ENCODE measurements at places on chromosomes 4 and X.

GRCh38 chr4:33649471-33649870 is 2594.8 kb downstream of the ARAP2 start:
- DNase-seq, result no peak

DNA sequence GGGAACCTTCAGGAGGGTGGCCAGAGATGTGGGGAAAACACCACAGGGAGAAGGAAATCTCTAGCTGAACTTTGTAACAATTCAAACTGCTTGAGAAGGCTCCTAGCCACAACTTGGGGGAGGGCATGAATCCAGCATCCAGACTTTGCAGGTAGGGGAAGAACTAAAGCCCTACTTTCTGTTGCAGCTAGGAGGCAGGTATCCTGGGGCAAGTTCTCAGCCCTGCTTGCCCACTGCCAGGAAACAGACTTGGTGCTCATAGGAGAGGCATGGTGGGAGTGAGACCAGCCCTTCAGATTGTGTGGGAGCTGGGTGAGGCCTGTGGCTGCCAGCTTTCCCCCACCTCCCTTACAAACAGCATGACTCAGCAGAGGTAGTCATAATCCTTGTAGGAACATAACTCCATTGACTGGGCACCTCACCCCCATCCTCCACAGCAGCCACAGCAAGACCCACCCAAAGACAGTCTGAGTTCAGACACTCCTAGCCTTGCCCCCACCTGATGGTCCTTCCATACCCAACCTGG is 209.5 kb upstream of the CPEB2 start:
- DNase-seq, result no peak

GRCh38 chr4:47488706-47489105 is 3.6 kb downstream of the ATP10D start:
- DNase-seq, result no peak

DNA sequence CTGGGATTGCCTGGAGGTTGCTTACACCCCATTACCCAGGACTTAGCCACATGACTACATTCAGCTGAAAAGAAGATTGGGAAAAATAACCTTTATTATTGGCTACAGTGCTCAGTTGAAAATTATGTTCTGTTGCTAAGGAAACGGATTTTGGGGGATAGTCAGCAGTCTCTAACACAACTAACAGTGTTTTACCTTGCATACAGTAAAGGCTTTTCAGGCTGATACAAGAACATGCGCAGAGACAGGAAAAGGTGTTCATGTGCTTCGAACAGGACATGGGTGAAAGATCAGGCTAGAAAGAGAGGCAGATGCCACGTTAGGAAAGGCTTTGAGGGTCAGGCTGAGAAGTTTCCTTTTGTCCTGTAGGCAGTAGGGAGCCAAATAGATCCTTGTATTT is 14.8 kb upstream of the RHOH start:
- no peak for DNase-seq

DNA sequence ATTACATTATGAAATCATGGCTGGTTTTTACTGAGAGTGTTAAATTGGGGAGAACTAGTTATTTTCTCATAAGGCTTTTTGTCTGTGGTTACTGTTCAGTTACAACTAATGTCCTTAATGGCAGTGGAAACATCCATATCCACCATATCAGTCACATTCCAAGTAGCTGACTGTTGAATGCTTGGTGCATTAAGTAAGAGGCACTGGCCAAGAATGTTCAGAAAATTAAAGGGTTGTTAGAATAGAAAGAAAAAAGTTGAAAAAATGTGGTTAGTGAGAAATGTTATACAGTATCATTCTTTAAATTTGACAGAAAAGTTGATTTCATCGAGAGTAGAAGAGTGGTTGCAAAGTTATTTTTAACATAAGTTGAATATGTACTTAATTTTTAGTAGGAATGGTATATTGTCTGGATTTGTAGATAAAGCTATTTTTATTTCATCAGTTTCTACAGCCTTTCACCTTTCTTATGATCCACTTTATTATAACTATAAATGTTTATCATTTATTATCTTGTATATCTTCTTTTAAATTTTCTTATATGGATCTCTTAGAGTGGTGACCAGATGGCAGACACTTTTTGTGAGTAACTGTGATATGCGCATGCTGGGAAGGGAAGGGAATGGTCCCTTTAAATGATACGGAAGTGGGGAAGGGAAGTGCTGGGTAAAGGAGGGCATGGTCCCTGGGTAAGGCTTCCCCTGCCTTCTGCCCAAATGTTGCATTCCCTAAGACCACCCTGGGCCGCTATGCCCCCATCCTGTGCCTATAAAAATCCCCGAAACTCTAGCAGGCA is 2407.1 kb downstream of the ARAP2 start:
- no peak for DNase-seq

GRCh38 chr4:16617011-16617410 is 281.4 kb downstream of the LDB2 start:
- DNase-seq, result no peak

DNA sequence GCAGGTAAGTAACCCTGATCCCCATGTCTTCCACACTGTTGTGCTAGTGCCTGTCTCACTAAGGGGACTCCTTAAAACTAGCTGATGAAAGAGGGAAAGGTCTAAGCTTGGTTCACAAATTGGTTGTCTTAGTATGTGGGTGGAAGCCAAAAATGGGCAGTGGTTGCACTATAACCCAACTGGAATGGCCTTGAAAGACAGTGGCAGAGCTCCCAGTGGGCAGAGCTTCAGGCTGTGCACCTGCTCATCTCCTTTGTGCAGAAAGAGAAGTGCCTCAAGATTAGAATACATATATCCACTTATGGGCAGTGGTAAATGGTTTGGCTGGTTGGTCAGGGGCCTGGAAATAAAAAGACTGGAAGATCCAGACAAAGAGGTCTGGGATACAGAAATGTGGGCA is 7.2 kb downstream of the SYN1 start:
- DNase-seq, result no peak

GRCh38 chrX:128818690-128819089 is 704.6 kb downstream of the SMARCA1 start:
- DNase-seq, result no peak

GRCh38 chr4:26856906-26857277 is 3.7 kb upstream of the STIM2 start:
- DNase-seq, result no peak

- no peak for DNase-seq
These were observed 71.1 kb downstream of the HADH start for GRCh38 chr4:108060686-108061321.

- DNase-seq, result no peak
These were observed 151.0 kb downstream of the TMEM164 start for GRCh38 chrX:110153896-110154295.

- DNase-seq, result no peak
These were observed 28.7 kb downstream of the DOK7 start for GRCh38 chr4:3491681-3492405.

DNA sequence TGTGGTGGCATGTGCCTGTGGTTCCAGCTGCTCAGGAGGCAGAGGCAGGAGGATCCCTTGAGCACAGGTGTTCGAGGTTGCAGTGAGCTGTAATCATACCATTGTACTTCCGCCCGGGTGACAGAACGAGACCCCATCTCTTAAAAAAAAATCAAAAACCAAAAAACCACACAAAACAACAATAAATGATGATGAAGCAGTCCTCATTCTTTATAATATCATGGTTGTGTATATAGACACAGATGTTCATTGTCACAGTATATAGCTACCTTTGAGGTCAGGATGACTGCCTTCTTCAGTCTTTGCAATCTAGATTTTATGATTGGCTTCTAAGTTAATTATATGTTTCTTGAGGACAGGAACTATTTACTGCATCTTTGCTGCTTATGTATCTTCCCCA is 37.0 kb downstream of the ZFX start:
- DNase-seq, result no peak

- DNase-seq, result no peak
These were observed 145.9 kb downstream of the MID1 start for GRCh38 chrX:10474510-10474909.

- DNase-seq, result no peak
These were observed 106.5 kb upstream of the FAM9A start for GRCh38 chrX:8907688-8908087.

DNA sequence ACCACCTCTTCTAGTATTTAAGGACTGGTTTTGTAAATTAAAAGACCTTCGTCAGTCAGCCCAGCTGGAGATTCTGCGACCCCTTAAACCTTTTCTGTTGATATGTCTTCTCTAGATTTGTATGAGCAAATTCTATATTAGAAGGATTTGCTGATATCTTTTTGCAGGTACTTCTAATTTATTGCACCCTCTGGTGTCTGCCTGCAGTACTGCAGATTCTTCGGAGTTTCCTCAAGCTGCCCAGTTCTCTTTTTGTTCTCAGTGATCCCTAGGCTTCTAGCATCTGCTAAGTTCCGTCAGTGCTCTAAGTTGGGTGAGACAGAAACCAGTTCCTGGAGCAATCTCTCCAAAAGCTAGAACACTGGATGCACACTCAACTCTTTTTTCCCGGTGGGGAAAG is 545.2 kb downstream of the C4orf33 start:
- peak; percentile 26 for DNase-seq

GRCh38 chr4:3040452-3041191 is 33.7 kb downstream of the HTT-AS start:
- DNase-seq, result no peak

DNA sequence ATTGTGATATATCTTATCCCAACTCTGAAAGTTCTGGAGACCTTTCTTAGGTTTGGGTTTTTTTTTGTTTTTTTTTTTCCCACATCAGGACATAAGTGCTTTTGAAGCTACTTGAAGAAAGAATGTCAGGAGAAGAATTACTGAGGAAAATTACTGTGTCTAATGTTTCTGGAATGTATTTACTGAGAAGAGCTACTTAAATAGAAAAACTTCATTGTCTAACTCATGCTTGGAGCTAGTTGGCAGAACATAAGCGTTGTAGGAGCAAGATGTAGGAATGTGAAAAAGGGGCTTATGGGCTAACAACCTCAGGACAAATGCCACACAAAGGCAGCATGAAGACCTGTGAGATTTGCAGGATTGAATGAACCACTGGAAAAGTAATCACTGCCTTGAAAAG is 166.6 kb upstream of the GLRA2 start:
- DNase-seq, result no peak

DNA sequence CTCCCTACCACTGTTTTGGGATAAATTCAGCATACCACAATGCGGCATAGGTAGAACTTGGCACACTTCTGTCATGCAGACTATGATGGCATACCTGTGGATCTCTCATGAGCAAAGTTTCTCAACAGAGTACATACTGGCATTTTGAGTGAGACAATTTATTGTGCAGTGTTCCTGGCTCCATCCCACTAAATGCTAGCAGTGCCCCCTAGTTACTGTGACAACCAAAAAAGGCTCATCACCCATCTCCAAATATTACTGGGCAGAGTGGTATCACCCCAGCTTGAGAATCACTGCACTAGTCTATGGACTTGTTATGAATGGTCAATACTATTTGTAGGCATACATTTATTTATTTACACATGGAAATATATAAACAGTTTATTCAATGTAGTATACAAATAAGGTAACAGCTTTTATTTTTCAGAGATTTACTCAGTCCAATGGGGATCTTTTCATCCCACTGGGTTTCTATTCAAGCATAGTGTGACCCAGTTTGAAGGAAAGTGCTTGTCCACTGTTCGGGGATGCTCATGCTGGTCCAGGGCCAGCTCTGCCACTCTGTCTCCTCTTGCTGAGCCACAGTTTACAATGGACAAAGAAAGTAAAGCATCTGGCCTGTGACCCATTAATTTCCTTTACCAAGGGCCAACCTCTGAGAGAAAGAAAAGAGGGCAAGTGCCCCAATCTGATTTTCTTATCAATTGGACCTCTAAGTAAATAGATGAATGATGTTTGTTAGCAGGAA is 81.0 kb upstream of the IL2 start:
- no peak for DNase-seq

- no peak for DNase-seq
These were observed 50.9 kb downstream of the COX18 start for GRCh38 chr4:73018595-73018994.

- DNase-seq, result peak; percentile 36
These were observed 114.4 kb downstream of the GLRA3 start for GRCh38 chr4:174714393-174715211.

GRCh38 chr4:79445371-79445781 is 37.3 kb upstream of the GK2 start:
- DNase-seq, result no peak

DNA sequence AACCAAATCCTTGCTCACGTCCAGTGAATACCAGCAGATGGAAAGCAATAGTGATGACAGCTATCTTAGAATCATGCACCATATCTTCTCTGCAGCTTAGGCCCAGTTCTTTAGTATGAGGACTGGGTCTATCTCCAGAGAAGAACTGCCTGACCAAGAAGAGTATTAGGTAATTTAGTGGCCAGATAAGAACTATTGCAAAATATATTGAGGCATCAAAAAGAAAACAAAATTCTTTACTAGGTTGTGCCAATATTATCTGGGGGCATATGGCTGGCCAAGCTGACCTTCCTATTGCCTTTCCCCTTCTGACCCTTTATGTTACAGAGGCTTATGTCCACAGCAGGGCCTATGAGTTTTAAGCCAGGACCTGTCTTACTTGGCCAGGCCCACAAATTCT is 91.2 kb downstream of the RLIM start:
- no peak for DNase-seq

DNA sequence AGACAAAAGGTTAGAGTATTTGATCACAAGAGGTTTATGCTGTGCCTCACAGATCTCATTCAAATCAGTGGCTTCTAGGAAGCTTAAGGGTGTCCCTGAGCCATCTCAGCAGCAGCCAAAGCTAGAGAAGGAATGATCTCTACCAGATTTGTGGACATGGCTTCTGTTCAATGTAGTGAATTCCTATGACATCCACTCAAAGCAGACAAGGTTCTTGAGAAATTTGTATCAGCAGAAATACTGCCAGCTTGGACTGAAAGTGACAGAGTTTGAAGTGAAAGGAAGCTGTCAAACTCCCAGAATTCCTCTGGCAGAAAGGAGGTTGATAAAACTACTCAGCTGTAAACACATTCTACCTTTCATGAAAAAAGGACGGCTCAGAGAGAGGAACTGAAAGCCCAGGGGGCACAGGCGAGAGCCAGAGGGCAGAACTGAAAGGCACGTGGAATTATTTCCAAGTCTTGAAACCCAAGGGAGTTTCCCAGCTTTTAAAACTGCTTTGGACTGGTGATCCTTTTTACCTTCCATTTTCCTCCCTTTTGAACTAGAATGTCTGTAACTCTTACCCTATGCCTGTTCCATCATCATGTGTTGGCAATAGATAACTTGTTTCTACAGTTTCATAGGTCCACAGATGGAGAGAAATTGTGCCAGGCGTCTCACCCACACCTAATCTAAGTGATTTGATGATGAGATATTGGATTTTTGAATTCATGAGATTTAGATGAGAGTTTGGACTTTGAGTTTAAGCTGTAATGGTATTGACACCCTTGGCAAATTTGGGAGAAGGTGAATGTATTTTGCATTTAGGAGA is 14.5 kb upstream of the MED14 start:
- no peak for DNase-seq

DNA sequence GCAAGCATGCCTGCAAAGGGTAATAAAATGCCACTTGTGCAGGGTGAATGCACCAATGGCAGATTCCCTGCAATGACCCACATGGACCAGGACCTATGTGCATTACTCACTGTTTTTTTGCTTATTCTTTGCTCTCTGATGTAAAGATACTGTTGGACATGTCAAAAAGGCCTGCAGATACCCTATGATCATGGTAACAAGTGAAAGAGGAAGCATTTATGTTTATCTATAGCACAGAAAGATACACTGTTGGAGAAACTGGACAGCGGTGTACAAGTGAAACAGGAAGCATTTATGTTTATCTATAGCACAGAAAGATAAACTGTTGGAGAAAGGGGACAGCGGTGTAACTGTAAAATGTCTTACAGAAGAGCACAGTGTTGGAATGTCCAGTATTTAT is 127.5 kb downstream of the PAPSS1 start:
- DNase-seq, result no peak

GRCh38 chrX:107775000-107775733 is 420 bp downstream of the TSC22D3 start:
- no peak for DNase-seq
